ENCODE measurements at places on chromosomes 4 and X.

DNA sequence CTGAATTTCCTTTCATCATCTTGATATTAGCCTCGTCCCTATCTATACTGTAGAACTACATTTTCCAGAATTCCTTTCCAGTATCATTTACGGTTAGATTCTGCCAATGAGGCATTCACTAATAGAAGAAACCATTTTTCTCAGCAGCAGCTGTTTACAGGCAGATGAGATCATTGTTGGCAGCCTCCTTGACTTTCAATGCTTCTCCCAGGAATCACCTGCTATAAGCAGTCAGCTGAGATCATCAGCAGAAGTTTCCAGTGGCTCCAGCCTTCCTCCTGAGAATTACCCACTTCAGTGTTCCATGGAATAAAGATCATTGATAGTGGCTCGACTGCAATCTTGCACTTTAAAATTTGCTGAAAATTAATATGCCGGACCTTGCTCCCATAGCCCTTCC, 157.3 kb upstream of the TET2 start:
- DNase-seq, result no peak

DNA sequence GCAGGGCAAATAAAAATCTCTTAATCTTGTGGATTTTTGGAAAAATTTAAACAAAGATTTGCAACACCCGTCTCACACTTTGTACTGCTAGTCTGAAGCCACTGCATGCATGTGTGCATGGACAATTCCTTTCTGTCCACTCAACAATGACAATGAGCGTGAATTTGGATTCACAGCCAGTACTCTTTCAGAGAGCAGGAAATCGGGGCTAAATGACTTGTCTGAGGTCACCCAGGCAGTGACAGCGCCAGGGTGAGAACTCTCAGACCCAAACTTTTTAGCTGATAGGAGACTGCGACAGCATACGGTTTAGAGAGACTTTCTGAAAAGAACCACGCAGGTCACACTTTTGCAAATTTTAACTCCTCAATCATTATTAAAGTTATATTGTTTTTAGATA, 90.9 kb downstream of the ZNF827 start:
- no peak for DNase-seq

- no peak for DNase-seq
Measured at GRCh38 chrX:15511563-15511962, 11.0 kb downstream of the BMX start.

- DNase-seq, result peak; percentile 5
Measured at GRCh38 chr4:92234393-92235176, 69.2 kb upstream of the GRID2 start.

- DNase-seq, result no peak
Measured at GRCh38 chrX:133698298-133698697, 283.0 kb upstream of the GPC4 start.

GRCh38 chr4:739569-739968, 33.9 kb downstream of the PCGF3 start:
- no peak for DNase-seq

GRCh38 chr4:102789317-102789717, 28.5 kb upstream of the MANBA start:
- DNase-seq, result no peak

- DNase-seq, result no peak
Measured at GRCh38 chr4:90002441-90003062, 107.9 kb downstream of the MMRN1 start.

- no peak for DNase-seq
Measured at GRCh38 chr4:153483432-153484418, 17.6 kb downstream of the TMEM131L start.

DNA sequence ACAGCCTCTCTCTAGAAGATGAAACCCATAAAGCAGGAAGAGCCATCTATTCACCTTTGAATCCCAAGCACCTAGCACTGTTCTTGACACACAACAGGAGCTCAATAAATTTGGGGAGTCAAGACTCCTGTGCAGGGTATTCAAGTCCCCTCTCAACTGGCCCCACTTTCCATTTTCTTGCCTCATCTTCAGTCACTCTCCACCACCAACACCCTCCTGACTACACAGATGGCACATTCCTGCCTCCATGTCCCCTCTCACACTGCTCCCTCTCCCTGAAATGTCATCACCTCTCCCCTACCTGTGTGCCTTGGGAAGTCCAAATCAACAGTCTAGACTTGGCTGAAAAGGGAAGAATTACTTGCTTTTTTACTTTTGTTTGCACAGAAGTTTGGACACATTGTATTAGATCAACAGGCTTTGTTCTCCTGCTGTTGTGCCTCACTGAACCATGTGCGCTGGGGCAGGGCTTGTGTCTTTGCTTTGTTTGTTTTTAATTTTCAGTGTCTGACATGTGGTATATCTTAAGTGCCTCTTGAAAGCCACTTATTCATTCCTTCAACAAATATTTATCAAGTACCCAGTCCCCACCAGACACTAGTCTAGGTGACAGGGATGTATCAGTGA, 85.1 kb downstream of the APBB2 start:
- DNase-seq, result no peak

DNA sequence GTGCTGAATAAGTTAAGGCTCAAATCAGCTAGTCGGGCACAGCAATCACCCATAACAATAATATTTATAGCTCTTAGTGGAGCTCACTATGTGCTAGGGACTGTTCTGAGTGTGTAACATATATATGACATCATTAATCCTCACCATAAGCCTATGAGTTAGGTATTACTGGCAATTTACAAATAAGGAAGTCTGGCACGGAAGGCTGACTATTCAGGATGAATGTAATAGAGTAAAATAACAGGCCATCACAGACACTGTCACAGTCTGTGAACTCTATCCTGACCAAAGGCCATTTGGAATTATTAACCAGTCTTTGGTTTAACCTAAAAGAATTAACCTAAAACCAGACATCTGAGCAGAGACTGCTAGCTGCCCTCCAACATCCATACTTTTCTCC, 119.3 kb downstream of the C4orf51 start:
- no peak for DNase-seq
